ENCODE measurements at places on chromosomes 11 and 22.

DNA sequence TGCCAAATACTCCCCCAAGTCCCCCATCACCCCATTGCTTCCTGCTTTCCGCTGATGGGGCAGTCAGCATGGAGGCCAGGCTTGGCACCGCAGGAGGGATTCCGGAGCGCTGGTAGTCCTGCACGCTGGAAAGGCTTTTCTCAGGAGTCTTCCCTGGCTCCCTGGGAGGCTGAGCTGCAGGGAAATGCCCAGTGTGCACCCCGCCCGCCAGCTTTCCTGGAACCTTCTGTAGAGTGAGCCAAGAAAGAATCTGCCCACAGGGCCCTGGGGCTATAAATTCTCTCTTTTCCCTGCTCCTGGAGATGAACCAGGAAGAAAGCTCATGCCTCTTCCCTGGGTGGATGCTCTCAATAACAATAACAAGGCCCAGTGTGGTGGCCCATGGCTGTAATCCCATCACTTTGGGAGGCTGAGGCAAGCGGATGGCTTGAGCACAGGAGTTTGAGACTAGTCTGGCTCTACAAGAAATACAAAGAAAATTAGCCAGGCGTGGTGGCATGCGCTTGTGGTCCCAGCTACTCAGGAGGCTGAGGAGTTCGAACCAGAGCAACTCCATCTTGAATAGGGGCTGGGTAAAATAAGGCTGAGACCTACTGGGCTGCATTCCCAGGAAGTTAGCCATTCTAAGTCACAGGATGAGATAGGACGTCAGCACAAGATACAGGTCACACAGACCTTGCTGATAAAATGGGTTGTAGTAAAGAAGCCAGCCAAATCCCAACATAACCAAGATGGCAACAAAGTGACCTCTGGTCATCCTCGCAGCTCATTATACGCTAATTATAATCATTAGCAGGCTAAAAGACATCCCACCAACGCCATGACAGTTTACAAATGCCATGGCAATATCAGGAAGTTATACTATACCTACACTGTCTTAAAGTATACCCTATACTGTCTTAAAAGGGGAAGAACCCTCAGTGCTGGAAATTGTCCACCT is 46.4 kb upstream of the FTH1 start:
- no peak for DNase-seq

- no peak for DNase-seq
Measured at GRCh38 chr11:87628026-87628580, 547.1 kb downstream of the RAB38 start.

DNA sequence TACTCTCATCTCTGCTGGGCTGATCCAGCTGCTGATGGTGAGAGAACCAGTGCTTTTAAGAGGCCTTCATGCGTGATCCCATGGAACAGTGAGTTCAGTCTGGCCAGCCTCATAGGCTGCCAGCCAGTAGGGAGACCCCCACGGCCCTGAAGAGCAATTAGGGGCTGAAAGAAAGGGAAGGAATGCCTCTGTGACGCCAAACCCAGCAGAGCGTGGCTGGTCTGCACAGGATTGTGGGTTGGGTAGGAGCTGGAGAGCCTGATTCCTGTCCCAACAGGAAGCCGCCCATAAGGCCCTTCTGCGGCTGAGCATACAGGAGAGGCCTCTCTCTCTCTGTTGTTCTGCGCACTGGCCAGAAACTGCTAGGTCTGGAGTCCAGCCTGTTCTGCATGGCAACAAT is 181.5 kb upstream of the E2F8 start:
- DNase-seq = no peak

GRCh38 chr22:49405590-49405989 is 422.1 kb downstream of the BRD1 start:
- DNase-seq = no peak

- no peak for DNase-seq
Measured at GRCh38 chr11:80562523-80563125, 1121.8 kb upstream of the TENM4 start.

DNA sequence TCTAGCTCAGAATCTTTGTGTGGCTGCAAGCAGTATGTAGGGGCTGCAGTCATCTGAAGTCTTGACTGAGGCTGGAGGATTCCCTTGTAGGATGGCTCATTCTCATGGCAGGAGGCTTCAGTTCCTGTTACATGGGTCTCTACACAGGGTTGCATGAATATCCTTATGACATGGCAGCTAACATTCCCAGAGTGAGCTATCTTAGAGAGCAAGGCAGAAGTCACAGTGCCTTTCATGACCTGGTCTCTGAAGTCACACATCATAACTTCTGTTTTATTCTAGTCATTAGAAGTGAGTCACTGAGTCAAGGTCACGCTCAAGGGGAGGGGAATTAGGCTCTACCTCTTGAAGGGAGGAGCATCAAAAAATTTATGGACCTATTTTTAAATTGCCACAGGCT is 10.3 kb upstream of the SPON1 start:
- DNase-seq = no peak

DNA sequence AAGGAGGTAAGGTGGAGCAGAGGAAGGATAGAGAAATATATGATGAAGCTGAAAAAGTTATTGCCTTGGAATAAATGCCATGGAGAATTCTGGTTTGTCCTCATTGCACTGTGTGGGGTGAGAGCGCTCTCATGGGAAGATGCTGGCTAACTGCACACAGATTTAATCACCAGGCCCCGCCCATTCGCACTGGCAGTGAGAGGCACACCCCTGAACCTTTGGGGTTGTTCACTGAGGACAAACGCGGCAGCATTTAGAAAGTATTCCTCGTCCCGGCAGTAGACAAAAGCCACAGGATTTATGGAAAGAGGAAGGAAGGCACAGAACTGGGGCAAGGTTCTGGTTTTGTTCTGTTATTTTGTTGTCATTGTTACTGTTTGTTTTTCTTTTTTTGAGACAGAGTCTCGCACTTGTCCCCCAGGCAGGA is 70.2 kb downstream of the MED15 start:
- DNase-seq = no peak

DNA sequence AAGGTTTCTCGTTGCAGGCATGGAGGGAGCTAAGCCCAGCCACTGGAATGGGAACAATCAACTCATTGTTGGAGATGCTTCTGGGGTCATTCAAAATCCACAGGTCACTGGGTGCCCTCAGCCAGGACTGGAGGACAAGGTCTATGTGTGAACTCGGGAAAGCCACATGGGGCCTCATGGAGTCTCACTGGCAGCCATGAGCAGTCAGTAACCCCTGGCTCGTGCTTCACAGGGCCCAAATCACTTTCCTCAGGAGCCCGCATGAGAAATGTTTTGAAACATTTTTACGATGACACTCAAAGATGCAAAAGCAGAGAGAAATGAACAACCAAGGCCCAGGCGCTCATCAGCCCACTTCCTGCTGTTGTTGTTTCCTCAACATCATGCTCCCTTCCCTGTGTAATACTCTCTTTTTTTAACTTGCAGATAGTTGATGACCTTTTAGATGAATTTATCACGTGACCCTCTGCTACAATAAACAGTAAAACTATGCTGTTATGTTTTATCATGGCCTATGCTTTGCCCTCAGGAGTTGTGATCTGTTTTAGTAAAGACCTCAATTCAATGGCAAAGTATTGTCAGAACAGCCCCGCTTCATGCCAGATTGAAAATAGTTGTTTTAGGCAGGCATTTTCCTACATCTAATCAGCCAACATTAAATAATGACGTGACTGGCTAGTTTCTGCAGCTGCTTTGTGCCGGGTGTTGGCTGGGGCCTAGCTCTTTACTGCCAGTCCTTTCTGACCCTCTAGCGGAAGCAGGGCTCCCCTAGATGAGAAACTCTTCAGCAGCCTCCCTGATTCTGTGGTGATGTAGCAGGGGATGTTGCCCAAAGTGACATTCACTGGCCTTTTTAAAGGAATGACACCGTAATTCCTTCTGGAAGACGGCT is 39.7 kb downstream of the ADAMTS15 start:
- DNase-seq = no peak

DNA sequence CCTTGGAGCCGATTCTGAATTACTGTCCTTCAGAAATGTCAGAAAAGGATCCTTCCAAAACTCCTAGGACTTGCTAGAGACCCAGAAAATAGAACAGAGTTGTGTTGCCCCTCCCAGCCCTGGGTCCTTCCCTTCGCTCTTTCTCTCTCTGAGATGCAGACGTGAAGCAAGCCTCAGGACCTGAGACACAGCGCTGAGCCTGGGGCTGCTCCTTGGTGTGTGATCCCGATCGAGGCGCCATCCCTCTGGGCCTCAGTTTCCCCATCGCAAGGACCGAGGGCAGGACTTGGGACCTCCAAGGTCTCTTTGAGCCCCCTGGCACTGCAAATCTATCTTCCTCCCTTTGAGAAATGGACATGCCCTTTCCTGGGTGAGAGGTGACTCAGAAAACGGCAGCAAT is 533.5 kb downstream of the TBC1D22A start:
- DNase-seq = no peak

DNA sequence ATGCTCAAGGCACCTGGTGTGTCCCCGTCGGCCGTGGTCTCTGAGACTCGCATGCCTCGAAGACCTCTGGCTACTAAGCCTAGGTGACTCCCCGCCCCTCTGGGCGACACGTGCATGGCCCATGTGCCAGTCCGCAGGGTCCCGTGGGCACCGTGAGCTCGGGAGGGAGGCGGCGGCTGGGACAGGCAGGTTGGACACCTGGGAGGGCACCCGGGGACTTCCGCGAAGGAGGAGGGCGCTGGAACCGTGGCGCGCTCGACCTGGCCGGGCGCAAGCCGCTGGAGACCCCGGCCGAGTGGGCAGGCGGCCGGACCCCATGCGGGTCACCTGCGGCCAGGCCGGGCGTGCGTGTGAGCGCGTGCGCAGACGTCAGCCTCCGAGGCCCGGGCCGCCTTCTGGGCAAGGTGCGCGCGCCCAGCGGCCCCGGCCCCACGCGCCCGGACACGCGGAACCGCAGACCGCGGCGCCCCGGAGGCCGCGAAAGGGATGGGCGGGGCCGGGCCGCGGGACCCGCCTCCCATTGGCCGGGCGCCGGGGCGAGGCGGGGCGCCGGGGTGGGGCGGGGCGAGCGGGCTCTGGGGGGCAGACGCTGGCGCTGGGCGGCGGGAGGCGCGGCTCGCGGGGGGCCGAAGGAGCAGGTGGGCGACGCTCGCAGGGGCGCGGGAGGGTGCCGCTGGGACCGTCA is 579 bp upstream of the RASD2 start:
- DNase-seq = peak; percentile 87

GRCh38 chr11:33615751-33616150 is 84.9 kb downstream of the C11orf91 start:
- no peak for DNase-seq

- no peak for DNase-seq
Measured at GRCh38 chr11:131977854-131978253, 607.4 kb downstream of the NTM start.

All from GM12891 (cell line).